ENCODE measurements at places on chromosomes 1 and 21. TPM values are rescaled to one million over a fixed set of nuclear protein-coding genes. Genes with fewer than 3 reads are reported as not detected.
A peak's percentile ranks its signal among the peaks of the same experiment; 100 is the strongest.

DNA sequence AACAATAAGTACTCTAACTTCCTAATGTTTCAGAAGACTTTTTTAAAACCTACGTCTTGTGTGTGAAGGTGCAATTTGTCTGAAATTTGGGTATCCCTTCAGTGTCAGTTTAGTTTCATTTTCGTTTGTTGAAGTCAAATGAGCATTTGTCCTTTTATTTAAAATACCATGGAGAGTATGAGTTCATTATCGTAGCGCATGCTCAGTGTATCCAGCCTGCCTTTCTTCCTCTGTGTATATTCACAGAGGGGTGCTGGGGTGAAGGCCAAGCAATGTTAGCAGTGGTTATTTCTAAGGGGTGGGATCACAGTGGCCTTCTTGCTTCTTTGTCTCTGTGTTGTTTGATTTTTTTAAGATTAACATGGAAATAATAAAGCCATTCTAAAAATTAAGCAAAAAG is 43.2 kb downstream of the CNN3 start:
- no peaks in the 10 kb centered on the region for H3K27me3 ChIP-seq
- DNase-seq = no peak
- peak overlapping the region; percentile 85 for H3K27ac ChIP-seq
- peaks cover 26% of the 10 kb centered on the region for H3K4me1 ChIP-seq
- peak overlapping the region; percentile 7 for H3K4me3 ChIP-seq
- no peaks in the 10 kb centered on the region for H3K36me3 ChIP-seq

- DNase-seq = no peak
- H3K4me3 ChIP-seq = no peak overlapping the region
- no peaks in the 10 kb centered on the region for H3K4me1 ChIP-seq
- H3K36me3 ChIP-seq = no peaks in the 10 kb centered on the region
- H3K27ac ChIP-seq = no peak overlapping the region
- H3K27me3 ChIP-seq = no peaks in the 10 kb centered on the region
Observed at GRCh38 chr1:97331165-97331564, 589.7 kb downstream of the DPYD start.

The FOXD3 gene
- total RNA-seq = 5.1 TPM

- no peaks in the 10 kb centered on the region for H3K27me3 ChIP-seq
- H3K4me3 ChIP-seq = no peak overlapping the region
- peaks cover 30% of the 10 kb centered on the region for H3K4me1 ChIP-seq
Observed at GRCh38 chr1:41282679-41283317, 40.7 kb upstream of the SCMH1 start.

The PTPN7 gene
- 2.5 TPM for total RNA-seq

GRCh38 chr1:201599548-201599947 is 60.6 kb downstream of the NAV1 start:
- H3K4me3 ChIP-seq = no peak overlapping the region
- no peaks in the 10 kb centered on the region for H3K36me3 ChIP-seq
- DNase-seq = no peak

DNA sequence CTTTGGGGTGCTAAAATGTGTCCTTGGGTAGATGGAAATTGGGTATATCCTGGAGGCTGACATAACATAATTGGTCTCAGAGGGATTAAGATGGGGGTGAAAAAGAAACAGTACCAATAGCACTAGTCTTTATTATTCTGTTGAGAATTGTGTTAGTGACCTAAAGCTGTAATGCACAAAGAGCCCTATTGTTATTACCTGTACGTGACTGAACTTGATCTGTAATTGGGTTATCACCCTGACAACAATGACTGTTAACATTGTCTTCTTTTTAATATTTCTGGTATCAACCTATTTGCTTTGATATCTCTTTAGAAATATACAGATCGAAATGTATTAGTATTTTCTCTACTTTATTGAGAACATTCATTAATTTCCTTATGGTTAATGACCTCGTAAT is 147.6 kb downstream of the NEK7 start:
- no peaks in the 10 kb centered on the region for H3K27me3 ChIP-seq
- H3K4me1 ChIP-seq = no peaks in the 10 kb centered on the region
- no peak for DNase-seq

DNA sequence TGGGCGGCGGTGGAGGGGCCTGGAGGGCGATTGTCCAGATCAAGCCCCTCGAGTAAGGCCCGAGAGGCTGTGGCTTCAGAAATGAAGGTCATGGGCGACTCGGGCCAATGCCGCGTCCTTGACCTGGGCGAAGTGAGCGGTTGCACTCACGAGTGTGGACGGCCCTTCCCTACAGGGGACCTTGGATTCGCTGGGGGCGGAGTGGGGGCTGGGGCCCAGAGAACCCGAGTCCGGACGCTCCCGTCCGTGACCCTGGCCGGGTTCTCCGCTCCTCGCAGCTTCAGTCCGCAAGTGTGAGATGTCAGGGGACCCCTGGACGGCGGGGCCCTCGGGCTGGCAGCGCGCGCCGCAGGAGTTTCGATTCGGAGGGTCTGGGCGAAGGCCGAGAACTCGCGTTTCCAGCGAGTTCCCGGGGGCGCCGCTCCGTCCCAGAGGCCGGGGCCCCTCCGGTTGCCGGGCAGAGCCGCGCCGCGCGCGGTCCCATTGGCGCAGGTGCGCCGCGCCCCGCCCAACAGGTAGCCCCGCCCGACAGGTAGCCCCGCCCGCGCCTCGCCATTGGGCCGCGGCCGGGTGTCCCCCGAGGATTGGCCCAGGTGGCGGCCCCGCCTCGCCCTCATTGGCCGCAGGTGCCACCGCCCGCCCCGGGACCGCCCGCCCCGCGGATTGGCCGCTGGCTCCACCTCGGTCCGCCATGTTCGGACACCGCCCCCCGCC is at the start of gene PRKCZ:
Gene PRKCZ (plus strand): TSS at position 694 of the 714 bp plus-strand sequence. CDS start 220 bp downstream, outside the sequence.
- no peak within 1 kb of the TSS for H3K27ac ChIP-seq
- H3K4me3 ChIP-seq = peak within 1 kb of the TSS; percentile 35
- H3K36me3 ChIP-seq = no peaks in the 10 kb centered on the region
- H3K27me3 ChIP-seq = peaks cover 68% of the 10 kb centered on the region

DNA sequence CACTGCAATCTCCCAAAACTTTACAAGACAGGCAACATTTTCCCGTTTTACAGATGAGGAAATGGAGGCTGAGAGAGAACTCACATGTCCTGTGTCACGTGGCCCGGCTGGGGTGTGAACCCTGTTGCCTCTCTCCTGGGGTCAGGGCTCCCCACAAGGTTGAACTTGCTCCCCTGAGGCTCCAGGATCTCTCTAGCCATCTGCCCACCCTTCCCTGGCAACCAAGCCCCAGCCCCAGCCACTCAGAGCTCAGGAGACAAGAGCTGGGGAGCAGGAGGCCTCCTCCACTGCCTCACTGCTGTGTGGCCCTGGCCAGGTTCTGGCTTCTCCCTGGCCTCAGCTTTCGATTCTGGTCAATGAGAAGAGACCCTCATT is 11.8 kb downstream of the LAPTM5 start:
- peaks cover 32% of the 10 kb centered on the region for H3K4me1 ChIP-seq
- no peak overlapping the region for H3K4me3 ChIP-seq
- no peak for DNase-seq
- no peak overlapping the region for H3K27ac ChIP-seq
- no peaks in the 10 kb centered on the region for H3K36me3 ChIP-seq

- H3K4me1 ChIP-seq = no peaks in the 10 kb centered on the region
- peak overlapping the region; percentile 16 for H3K27ac ChIP-seq
- H3K4me3 ChIP-seq = no peak overlapping the region
- H3K27me3 ChIP-seq = no peaks in the 10 kb centered on the region
- H3K36me3 ChIP-seq = no peaks in the 10 kb centered on the region
Observed at GRCh38 chr1:13901039-13901438, 201.1 kb downstream of the PRDM2 start.

The STIL gene
- total RNA-seq = 10.7 TPM

DNA sequence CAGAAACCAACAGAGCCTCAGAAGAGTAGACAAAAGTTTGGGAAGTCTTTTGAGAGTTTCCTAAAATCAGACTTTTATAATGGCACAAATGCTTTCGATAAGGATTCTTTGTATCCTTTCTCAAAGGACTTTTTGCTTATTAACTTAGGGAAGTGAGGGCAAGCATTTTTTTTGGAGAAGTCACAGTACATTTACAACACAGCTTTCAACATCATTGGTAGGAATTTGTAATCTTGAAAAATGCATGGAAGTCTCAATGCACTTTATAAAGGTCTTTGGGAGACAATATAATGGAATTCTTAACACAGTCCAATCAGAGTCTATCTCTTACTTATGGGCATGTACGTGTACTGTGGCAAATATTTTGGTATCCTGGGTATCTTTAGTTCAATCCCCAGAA is 325.8 kb upstream of the NR5A2 start:
- no peaks in the 10 kb centered on the region for H3K36me3 ChIP-seq
- H3K27ac ChIP-seq = no peak overlapping the region
- no peak overlapping the region for H3K4me3 ChIP-seq
- H3K27me3 ChIP-seq = no peaks in the 10 kb centered on the region
- DNase-seq = no peak

DNA sequence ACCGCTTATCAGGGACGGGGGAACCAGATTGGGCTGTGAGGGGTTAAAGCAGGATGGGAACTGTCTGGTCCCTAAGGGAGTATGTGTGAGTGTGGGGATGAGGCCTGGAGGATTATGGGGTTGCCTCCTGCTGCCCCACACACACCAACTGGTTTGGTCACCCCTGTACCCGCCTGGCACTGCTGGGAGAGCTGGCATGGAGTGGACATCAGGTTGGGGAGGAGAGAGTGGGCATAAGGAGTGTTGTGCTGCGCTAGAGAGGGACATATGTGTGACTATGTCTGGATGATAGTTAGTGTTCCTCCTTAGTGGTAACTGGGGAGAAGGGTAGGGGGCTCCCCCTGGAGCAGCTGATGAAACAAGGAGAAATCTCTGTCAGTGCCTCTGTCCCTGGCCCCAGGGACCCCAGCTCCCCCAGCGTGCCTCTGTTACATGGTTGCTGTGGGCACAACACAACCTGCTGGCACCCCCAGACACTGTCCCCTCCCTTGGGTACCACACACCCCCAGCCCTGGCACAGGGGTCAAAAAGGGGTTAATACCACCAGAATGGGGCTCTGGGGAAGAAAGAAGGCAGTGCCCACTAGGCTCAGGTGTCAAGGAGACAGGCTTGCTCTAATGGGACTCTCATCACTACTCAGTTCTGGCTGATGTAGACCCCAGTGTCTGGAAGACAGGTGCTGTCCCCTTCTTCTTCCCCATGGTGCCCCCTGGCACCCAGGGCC is 1.9 kb downstream of the ZBTB7B start:
- peaks cover 9% of the 10 kb centered on the region for H3K36me3 ChIP-seq
- H3K27ac ChIP-seq = peak overlapping the region; percentile 85

DNA sequence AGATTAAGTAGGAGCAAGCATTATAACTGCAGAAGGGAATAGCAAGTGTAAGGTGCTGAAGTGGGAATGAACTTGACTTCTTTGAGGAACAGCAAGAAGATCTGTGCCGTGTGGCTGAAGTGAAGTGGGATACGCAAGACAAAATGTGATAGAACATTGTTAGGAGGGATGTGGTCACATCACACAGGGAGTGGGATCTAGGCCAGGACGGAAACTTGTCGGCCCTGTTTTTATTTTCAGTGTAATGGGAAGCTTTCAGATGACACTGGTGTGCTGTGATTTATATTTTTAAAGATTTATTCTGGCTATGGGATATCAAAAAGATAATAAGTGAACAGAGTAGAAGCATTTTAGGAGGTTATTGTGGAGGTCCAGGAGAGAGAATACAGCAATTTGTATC is 116.4 kb downstream of the PLA2G4A start:
- no peak overlapping the region for H3K4me3 ChIP-seq
- no peak overlapping the region for H3K27ac ChIP-seq
- H3K27me3 ChIP-seq = no peaks in the 10 kb centered on the region

The MPZ gene
- 293 TPM for total RNA-seq

- H3K4me3 ChIP-seq = peak overlapping the region; percentile 93
- peaks cover 14% of the 10 kb centered on the region for H3K36me3 ChIP-seq
- H3K27me3 ChIP-seq = no peaks in the 10 kb centered on the region
- H3K4me1 ChIP-seq = peaks cover 12% of the 10 kb centered on the region
Observed at GRCh38 chr21:32392299-32392879, 423 bp downstream of the URB1 start.

- H3K4me1 ChIP-seq = peaks cover 24% of the 10 kb centered on the region
- H3K36me3 ChIP-seq = no peaks in the 10 kb centered on the region
- H3K27me3 ChIP-seq = no peaks in the 10 kb centered on the region
- H3K27ac ChIP-seq = no peak overlapping the region
- no peak for DNase-seq
Observed at GRCh38 chr1:41890825-41891198, 27.9 kb downstream of the HIVEP3 start.

GRCh38 chr1:51627672-51628071 is 10.8 kb downstream of the OSBPL9 start:
- no peak overlapping the region for H3K4me3 ChIP-seq
- H3K27ac ChIP-seq = no peak overlapping the region
- no peaks in the 10 kb centered on the region for H3K27me3 ChIP-seq

The CD52 gene
- 1.4 TPM for total RNA-seq

The FMO2 gene
- total RNA-seq = 4.7 TPM

DNA sequence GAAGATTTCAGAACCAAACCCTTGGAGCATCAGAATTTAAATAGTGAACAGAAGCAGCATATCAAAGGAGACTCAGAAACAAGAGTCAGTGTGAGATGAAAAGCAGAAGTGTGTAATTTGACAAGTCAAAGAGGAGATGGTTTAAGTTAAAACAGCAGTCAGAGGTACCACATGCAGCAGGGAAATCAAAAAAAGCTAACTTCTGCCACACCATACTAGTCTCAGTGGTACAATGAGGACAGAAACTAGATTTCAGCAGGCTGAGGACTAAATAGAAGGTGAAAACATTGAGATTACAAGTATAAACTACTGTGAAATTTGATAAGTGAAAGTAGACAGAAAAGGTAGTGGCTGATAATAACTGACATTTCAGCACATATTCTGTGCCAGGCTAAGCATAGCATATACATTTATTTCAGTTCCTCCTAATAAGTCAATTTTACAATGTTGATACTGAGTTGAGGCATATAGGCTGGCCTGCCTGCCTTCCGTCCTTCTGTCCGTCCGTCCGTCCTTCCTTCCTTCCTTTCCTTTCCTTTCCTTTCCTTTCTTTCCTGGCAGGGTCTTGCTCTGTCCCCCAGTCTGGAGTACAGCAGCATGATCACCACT is 12.6 kb downstream of the SUCO start:
- peaks cover 6% of the 10 kb centered on the region for H3K4me1 ChIP-seq
- no peak overlapping the region for H3K4me3 ChIP-seq

The COL16A1 gene
- total RNA-seq = 60.6 TPM

- H3K4me1 ChIP-seq = peaks cover 19% of the 10 kb centered on the region
- H3K27ac ChIP-seq = peak overlapping the region; percentile 29
- peak overlapping the region; percentile 69 for H3K4me3 ChIP-seq
- no peaks in the 10 kb centered on the region for H3K27me3 ChIP-seq
- DNase-seq = no peak
Observed at GRCh38 chr21:33266789-33267135, 595 bp downstream of the IL10RB start.

GRCh38 chr1:31939484-31940329 is 1.5 kb upstream of the PTP4A2 start:
- H3K4me3 ChIP-seq = no peak overlapping the region
- DNase-seq = no peak
- H3K27me3 ChIP-seq = no peaks in the 10 kb centered on the region
- no peaks in the 10 kb centered on the region for H3K36me3 ChIP-seq
- peaks cover 26% of the 10 kb centered on the region for H3K4me1 ChIP-seq

- no peaks in the 10 kb centered on the region for H3K4me1 ChIP-seq
- no peaks in the 10 kb centered on the region for H3K36me3 ChIP-seq
- DNase-seq = no peak
- H3K27ac ChIP-seq = no peak overlapping the region
Observed at GRCh38 chr1:213617133-213617532, 370.6 kb upstream of the PROX1 start.
